Activated CD8-positive, alpha-beta T cell treated with anti-CD3 and anti-CD28 coated beads, Interleukin-2, amount 10 ng/mL, durations not matched to agents 7 days and 5 days (primary cell): ENCODE measurements at places on chromosomes 12 and 14. TPM values are rescaled to one million over a fixed set of nuclear protein-coding genes. Genes with fewer than 3 reads are reported as not detected.
A peak's percentile ranks its signal among the peaks of the same experiment; 100 is the strongest.

The SMCO2 gene
- 0.61 TPM for total RNA-seq

The BDKRB2 gene
- total RNA-seq = not detected

The TMX1 gene
- 47.9 TPM for total RNA-seq

DNA sequence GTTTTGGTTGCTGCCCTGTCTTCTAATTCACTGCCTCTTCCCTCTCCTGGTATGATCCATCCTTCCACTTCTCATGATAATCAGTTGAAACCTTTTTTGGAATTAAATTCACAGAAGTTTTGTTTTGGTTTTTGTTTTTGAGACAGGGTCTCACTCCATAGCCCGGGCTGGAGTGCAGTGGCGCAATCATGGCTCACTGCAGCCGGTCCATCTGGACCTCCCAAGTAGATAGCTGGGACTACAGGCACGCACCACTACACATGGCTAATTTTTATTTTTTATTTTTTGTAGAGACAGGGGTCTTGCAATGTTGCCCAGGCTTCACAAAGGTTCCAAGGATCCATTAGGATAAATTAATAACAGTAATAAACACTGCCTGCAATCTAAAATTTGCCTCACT is 164.3 kb downstream of the PRKCH start:
- H3K4me3 ChIP-seq = no peak overlapping the region
- peaks cover 69% of the 10 kb centered on the region for H3K4me1 ChIP-seq
- no peak overlapping the region for H3K27ac ChIP-seq
- H3K27me3 ChIP-seq = no peaks in the 10 kb centered on the region
- H3K36me3 ChIP-seq = peaks cover 89% of the 10 kb centered on the region

DNA sequence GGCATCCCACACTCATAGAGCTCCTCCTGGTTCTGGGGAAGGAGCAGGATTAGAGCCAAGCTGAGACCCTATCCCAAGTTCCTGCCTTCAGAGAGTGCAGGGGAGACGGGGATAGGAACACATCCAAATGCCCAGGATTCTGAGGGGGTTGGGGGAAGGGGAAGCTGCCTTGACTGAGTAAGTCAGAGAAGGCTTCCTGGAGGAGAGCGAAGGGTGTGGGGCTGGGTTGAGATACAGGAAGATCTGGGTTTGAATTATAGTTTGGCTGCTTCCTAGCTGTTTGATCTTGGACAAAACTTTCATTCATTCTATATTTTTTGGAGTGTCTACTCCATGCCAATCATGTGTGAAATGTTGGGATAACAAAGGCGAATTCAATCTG is 8.0 kb upstream of the AQP2 start:
- H3K4me1 ChIP-seq = peaks cover 24% of the 10 kb centered on the region
- H3K27me3 ChIP-seq = peaks cover 2% of the 10 kb centered on the region
- H3K4me3 ChIP-seq = no peak overlapping the region
- no peak overlapping the region for H3K27ac ChIP-seq

- no peak overlapping the region for H3K4me3 ChIP-seq
- peaks cover 80% of the 10 kb centered on the region for H3K4me1 ChIP-seq
- H3K27me3 ChIP-seq = no peaks in the 10 kb centered on the region
Measured at GRCh38 chr14:51849097-51849496, 11.3 kb upstream of the GNG2 start.

GRCh38 chr14:60757567-60758002 is 23.0 kb downstream of the MNAT1 start:
- H3K27ac ChIP-seq = no peak overlapping the region
- peak overlapping the region; percentile 16 for H3K4me3 ChIP-seq
- no peak for DNase-seq
- peaks cover 3% of the 10 kb centered on the region for H3K27me3 ChIP-seq

DNA sequence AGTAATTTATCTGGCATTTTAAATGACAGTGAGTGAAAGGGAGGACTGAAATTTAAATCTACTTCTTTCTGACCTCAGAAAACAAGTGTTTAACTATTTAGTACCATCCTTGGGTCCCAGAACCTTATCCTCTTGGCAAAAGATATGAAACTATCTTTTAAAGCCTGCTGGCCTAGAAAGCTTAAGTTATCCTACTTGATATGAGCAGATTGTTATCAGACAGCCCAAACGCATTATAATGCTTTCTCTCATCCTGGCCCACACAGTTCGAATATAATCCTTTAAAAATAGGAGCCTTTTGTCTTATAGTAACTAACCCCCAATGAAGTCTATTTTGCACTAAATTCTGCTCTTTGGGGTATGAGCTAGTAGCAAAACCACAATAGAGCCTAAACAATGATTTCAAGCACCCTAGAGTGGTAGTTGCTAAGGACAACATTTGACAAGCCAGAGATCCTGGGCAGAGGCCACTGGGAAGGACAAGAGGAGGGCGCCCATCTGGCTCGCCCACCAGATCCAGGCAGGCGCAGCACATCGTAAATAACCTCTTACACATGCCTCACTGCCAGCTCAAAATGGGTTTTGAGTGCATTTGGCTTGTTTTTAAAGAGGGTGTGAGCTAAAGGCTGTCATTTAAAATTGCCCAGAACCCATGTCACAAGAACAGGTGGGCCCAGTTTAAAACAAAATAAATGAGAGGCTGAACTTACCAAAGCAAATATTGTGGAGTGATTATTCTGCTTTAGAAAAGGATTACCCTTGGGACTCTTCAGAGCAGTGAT is 37.7 kb upstream of the CRY1 start:
- no peak for DNase-seq
- no peak overlapping the region for H3K27ac ChIP-seq
- H3K27me3 ChIP-seq = peaks cover 6% of the 10 kb centered on the region
- no peaks in the 10 kb centered on the region for H3K36me3 ChIP-seq
